ENCODE measurements at places on chromosomes 1 and 21. TPM values are rescaled to one million over a fixed set of nuclear protein-coding genes. Genes with fewer than 3 reads are reported as not detected.

DNA sequence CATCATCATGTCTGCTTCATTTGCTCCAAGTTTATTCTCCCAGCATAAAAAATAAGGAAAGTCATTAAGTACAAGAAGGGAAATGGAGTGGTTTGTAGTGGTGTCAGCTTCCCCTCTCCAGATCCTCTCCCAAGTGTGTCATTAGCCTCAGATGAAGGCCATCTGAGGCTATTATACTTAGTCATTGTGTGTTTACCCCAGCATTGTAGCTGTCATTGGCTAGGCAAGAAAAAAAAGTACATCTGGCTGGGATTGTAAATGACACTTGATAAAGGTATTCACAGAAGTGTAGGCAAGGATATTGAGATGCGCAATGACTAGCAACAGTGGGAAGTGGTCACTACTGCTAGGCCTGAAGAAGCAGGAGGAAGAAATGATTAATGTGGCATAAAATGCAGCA, 316.9 kb upstream of the SGIP1 start:
- peak; percentile 56 for DNase-seq

DNA sequence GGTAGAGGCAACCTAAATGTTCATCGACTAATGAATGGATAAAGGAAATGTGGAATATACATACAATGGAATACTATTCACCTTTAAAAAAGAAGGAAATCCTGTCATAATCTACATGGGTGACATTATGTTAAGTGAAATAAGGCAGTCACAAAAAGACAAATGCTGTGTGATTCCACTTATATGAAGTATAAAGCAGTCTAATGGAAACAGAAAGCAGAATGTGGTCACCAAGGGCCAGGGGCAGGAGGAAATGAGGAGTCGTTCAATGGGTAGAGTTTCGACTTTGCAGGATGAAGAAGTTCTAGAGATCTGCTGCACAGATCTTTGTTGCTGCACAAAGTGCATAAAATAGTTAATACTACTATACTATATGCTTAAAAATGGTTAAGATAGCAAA, 7.8 kb downstream of the DIPK1A start:
- no peak for DNase-seq

DNA sequence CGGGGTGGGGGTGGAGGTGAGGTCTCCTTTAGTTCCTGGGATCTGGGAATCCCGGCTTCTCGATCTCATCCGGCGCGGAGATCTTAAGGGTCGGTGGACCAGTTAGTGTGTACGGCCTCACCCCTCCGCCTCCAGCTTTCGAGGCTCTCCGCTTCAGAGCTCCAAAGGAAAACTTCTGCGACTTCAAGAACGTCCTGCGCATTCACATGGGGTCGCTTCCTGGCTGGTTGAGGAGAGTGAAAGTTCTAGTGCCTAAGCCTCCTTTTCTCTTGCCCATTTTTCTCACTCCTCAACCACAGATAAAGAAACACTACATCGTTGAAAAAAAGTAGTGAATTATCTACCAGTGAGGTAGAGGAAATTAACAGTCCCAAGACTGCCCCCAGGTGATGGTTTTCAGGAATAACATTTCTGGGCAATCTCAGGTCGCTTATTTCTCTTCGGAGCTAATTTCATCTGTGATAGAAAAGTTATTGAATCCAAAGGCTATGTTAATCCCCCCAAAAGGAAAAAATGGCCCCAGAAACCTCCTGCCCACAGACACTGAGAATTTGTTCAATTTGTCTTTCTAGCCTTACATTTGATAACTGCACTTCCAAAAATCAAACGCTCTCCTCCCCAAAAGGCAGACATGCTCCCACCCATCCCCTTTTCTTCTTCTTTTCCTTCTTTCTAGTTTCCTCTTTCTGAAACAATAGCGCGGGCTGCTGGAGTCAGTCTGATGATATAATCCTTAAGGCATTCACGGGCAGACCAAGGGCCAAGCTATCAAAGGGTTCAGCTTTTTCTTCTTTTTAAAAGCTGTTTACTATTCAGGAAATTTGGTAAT, 20.6 kb upstream of the TBX15 start:
- peak; percentile 73 for DNase-seq

- DNase-seq, result no peak
Measured at GRCh38 chr1:179322557-179322956, 29.0 kb downstream of the SOAT1 start.

- no peak for DNase-seq
Measured at GRCh38 chr1:6470132-6471085, 4.4 kb upstream of the TNFRSF25 start.

GRCh38 chr21:42609811-42610210, 43.6 kb upstream of the PDE9A start:
- no peak for DNase-seq

- peak; percentile 7 for DNase-seq
Measured at GRCh38 chr1:182833271-182833670, 5.9 kb upstream of the DHX9 start.

The IFNLR1 gene
- total RNA-seq, result 8.9 TPM

The KRTAP12-2 gene
- not detected for total RNA-seq

The TBX19 gene
- 0.23 TPM for total RNA-seq

GRCh38 chr1:116164604-116165368, 53.6 kb downstream of the MAB21L3 start:
- no peak for DNase-seq

The HMGCS2 gene
- not detected for total RNA-seq

The CYP4X1 gene
- total RNA-seq, result 1.0 TPM

GRCh38 chr21:34807146-34807880, 138.5 kb downstream of the CLIC6 start:
- DNase-seq, result peak; percentile 89

The F3 gene
- 8.0 TPM for total RNA-seq

The FCRLB gene
- 12.7 TPM for total RNA-seq

DNA sequence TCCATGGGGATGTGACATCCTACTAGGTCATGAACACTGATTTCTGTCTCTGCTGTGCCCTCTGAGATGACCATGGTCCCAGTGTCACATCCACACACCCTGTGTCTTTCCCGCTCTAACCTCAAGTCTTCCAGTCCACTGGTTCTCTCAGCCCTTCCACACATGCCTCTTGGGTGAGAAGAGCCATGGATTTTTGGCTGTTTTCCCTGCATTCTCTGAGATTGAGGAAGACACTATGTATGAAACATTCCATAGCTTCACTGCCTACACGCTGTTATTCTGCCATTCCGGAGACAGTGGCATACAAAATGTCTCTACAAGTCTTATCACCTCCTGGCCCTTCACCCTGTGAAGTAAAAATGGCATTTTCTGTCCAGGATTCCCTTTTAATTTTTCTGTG, 247.3 kb downstream of the BACH1 start:
- DNase-seq, result no peak

The SAMD13 gene
- total RNA-seq, result 1.1 TPM

The SELENBP1 gene
- total RNA-seq, result 29.8 TPM

DNA sequence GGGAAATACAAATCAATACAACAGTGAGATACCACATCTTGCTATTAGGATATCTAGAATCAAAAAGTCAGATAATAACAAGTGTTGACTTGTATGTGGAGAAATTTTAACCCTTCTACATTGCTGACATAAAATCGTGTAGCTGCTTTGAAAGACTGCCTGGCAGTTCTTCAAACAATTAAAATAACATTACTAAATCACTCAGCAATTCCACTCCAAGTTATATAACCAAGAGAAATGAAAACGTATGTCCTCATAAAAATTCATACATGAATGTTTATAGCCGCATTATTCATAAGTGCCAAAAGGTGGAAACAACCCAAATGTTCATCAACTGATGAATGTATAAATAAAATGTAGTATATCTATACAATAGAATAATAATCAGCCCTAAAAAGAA, 164.6 kb downstream of the RASAL2 start:
- DNase-seq, result peak; percentile 7

- DNase-seq, result no peak
Measured at GRCh38 chr1:159653201-159653600, 61.2 kb downstream of the CRP start.

DNA sequence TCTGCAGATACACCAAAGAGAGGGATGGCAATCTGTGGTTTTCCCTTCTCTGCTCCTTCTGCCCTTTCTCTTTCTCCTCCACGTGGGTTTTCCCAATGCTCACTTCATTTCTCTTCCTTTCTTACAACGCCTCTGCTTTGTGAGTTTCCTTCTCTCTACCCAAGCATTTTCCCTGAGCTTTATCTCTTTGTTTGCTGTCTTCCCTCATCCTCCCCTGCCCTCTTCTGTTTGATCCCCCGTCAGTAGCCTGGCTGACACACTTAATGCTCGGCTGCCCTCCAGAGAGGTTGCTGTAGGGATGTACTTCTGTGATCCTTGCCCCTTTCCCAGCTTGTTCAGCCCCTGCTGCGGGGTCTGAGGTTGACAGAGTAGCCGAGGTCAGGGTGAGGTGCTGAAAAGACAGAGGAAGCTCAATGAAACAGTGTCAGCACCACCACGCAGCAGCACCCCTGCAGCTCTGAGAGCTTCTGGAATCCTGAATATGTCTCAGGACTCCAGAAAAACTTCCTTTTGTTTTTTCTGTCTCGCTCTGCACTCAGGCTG, 6.0 kb downstream of the EDARADD start:
- DNase-seq, result no peak

DNA sequence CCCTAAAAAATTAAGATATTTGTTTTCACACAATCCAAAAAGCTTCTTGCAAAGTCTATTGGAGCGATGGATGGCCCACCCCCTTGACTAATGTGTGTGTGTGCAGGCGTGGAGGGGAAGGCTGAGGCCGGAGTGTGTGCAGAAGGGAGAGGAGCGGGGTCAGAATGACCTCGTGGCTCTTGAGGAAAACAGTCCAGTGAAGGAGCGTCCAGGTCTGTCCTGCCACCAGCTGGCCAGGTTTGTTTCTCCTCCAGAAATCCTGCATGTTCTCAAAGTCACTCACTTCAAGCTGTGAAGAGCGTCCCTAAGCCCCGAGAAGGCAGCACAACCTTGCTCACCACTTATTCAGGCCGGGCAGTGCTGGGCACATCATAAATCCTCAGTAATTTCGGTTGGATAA, 69.5 kb upstream of the SSX2IP start:
- DNase-seq, result no peak

The CYP4Z1 gene
- total RNA-seq, result not detected

The LHX8 gene
- not detected for total RNA-seq

DNA sequence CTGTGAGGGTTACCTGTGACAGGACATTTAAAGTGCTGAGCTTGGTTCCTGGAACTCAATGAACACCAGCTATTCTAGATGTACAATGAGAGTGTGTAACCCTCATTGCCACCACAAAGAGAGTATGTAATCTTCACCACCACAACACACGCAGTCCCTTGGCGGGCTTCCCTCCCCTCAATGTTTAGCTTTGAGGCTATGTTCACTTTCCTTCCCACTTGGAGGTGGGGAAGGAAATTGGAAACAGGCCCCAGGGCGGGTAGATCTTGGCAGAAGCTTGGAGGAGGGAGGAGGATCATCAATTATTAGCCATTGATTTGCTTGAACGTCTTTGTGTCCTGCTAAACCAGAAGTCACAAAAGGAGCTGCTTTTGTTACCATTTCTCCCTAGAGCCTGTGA, 8.3 kb upstream of the COL16A1 start:
- DNase-seq, result no peak

GRCh38 chr1:119675349-119676345, 27.6 kb upstream of the ZNF697 start:
- peak; percentile 96 for DNase-seq

GRCh38 chr1:194658090-194658439, 1471.7 kb upstream of the B3GALT2 start:
- peak; percentile 78 for DNase-seq

- DNase-seq, result no peak
Measured at GRCh38 chr1:83701355-83701754, 297.6 kb downstream of the TTLL7 start.

- DNase-seq, result no peak
Measured at GRCh38 chr1:5286244-5286643, 631.8 kb downstream of the AJAP1 start.

The COL11A1 gene
- total RNA-seq, result not detected

GRCh38 chr1:186082235-186082937, 292.7 kb downstream of the TPR start:
- DNase-seq, result peak; percentile 96

The SFN gene
- 411 TPM for total RNA-seq

GRCh38 chr1:175129997-175130648, 62.5 kb downstream of the KIAA0040 start:
- peak; percentile 17 for DNase-seq

GRCh38 chr1:14875524-14876509, 277.3 kb downstream of the KAZN start:
- no peak for DNase-seq

GRCh38 chr1:74010206-74010605, 187.8 kb downstream of the LRRIQ3 start:
- peak; percentile 14 for DNase-seq

The OR2AJ1 gene
- total RNA-seq, result not detected

The HHIPL2 gene
- 1.2 TPM for total RNA-seq

DNA sequence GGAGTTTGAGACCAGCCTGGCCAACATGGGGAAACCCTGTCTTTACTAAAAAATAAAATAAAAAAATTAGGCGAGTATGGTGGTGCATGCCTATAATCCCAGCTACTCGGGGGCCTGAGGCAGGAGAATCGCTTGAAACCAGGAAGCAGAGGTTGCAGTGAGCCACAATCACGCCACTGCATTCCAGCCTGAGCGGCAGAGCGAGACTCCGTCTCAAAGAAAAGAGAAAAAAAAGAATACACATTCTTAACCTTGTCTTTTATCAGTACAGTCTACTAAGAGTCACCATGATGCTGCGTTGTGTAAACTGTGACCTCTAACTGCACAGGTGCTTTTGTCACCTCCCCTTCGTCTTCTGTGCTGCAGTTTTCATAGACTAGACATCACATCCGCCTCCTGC, 37.2 kb downstream of the PCNT start:
- DNase-seq, result no peak

DNA sequence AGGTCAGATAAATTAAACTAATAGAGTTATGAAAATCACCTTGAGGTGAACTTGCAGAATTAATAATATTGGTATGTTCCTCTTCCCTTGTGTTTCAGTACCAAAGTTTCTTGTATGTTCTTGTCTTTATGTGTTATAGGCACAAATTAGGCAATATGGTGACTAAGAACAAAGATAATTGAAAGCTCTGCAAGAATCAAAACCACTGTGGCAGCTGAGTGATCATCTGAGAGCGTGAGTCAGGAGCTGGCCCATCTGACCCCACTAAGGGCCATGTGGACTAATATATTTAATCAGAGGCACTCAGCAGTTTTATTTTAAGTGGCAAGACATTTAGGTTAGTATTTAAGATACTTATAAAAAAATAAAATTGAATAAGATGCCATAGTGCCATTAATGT, 12.8 kb upstream of the CASQ2 start:
- DNase-seq, result peak; percentile 26

GRCh38 chr1:54850737-54851136, 36.3 kb downstream of the DHCR24 start:
- peak; percentile 80 for DNase-seq

DNA sequence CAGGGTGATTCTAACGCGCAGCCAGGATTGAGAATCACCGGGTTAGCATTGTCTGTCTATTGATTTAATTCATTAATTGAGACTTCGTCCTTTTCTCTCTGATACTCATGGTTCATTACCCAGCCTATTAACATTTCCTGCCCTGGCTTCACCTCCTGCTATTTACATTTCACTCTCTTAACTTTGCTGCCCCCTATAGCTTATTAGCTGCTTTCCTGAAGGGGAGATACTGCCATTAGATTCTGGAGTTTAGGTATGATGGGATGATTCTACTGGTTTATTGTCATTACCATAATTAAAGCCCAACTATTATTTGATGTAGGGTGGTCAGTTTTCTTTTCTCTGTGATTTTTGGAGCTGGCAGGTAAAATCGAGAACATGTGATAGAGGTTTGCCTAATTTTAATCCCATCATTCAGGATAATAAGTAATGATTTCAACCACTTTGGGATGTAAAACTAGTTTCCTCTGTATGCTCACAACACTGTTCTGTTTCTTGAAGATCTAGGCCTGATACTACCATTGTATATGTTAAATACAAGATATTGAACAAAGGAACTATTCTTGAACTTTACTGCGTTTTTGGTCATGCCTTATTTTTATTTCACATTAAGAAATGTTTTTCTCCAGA, 6.4 kb downstream of the PPP2R5A start:
- DNase-seq, result peak; percentile 84

The UTS2 gene
- not detected for total RNA-seq

All from PC-3 (cell line).